Activated gamma-delta T cell treated with Interleukin-2 at 50 U/mL for 16 hours (primary cell): ENCODE measurements at places on chromosomes 16 and 17.

GRCh38 chr16:76650582-76650981 is 373.4 kb downstream of the CNTNAP4 start:
- no peak for DNase-seq

DNA sequence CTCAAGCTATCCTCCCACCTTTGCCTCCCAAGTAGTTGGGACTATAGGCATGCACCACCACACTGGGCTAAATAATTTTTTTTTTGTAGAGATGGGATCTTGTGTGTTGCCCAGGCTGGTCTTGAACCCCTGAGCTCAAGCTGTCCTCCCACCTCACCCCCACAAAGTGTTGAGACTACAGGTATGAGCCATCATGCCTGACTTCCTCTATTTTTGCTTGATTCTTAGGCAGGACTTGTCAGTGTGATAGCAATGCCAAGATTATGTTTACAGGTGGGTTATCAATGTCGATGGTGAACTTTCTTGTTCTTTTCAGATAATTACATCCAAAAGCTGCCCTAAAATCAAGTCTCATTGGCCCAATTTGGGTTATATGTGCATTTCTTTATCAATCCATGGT is 96.9 kb downstream of the HS3ST4 start:
- no peak for DNase-seq

GRCh38 chr16:67731753-67732095 is 12.6 kb upstream of the GFOD2 start:
- no peak for DNase-seq

DNA sequence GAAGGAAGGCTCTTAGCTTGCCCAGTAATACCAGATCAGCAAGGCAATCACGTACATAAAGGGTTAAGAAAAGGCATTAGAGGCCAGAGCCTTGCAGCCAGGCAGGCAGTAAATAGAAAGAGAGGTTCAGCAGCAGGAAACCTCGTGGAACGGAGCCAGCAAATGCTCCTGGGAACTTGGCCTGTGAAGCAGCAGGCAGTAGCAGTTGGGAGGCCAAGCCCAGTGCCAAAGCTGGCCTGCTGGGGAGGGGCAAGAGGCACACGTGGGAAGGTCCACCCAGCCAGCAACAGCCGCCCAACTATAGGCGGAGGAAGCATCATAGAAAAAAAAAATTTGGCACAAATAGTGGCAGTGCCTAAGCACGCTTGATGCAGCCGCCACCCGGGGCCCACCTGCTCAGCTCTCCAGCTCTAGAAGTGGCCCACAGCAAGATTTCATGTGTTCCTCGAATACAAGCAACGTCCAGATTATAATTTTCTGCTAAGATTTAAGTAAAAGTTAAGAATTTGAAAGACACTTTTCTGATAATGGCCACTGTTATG is 2339.5 kb downstream of the TP53TG3F start:
- DNase-seq = no peak

DNA sequence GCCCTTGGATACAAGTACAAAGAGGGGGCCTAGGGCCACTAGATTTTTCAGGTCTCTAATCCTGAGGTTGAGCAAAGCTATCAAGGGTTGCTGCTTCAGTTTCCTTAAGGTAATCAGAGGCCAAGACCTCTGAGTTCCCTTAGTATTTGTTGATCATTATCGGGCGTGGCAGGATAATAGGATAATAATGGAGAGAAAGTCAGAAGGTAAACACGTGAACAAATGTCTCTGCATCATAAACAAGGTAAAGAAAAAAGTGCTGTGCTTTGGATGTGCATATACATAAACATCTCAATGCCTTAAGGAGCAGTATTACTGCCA is 41.5 kb upstream of the YPEL2 start:
- no peak for DNase-seq

DNA sequence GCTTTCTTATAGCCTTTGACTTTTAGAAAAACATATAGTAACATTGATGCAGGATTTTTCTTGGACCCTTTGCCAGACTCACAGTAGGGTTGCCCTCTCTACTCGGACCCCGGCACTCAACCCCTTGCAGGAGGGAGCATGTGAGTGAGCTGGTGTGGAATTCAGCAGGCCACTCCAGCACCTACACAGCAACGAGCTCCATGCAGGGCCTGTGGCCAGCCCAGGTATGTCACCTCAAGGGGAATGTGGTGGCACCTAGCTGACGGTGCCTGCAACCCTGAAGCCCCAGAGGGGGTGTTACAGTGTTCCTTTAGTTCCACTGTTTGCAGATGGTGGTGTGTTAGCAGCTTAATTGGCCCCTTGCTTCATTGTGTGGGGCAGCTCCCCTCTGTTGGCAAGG is 414.9 kb downstream of the KCNJ2 start:
- DNase-seq = no peak

GRCh38 chr17:62565817-62566216 is 61.7 kb upstream of the MRC2 start:
- DNase-seq = no peak

- DNase-seq = no peak
Observed at GRCh38 chr16:27471661-27472060, 69.7 kb downstream of the IL21R start.

GRCh38 chr16:60811657-60812056 is 1224.6 kb downstream of the CDH8 start:
- no peak for DNase-seq

DNA sequence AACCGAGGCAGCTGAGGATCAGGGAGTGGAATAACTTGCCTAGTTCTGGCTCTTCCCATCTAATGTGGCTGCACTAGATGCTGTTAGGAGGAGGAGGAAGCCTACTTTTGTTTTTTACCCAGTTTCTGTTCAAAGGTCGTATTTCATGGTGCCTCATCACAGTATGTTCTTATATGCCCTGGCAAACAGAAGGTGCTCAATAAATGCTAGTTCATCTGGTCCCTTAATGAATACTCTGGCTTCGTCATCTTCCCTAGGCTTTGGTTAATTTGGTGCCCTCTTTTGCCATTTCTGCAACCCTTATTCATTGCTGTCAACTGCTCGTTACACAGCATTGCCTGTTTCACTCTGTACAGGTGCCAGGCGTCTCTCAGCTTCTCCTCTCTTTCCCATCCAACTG is 151.7 kb downstream of the WWOX start:
- no peak for DNase-seq

- no peak for DNase-seq
Observed at GRCh38 chr16:57118461-57119084, 26.2 kb downstream of the CPNE2 start.
